ENCODE measurements at places on chromosomes 6 and 20.

- no peak for DNase-seq
Measured at GRCh38 chr20:1818895-1819294, 76.3 kb upstream of the SIRPA start.

DNA sequence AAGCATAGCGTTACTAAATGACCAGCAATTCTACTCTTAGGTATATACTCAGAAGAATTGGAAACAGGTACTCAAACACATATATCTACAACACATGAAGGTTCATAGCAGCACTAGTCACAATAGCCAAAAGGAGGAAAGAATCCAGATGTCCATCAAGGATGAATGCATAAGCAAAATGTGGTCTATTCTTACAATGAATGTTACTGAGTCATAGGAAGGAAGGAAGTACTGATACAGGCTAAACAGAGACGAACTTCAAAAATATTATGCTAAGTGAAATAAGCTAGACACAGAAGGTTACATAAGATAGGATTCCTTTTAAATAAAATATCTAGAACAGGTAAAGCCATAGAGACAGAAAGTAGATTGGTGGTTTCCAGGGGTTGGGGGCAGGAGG lies 93.5 kb downstream of the MAP3K7 start:
- DNase-seq, result no peak

GRCh38 chr6:149190224-149190831 lies 127.2 kb upstream of the TAB2 start:
- peak; percentile 64 for DNase-seq

- DNase-seq, result no peak
Measured at GRCh38 chr6:113596387-113597230, 260.5 kb upstream of the MARCKS start.

GRCh38 chr6:168916576-168917211 lies 337.0 kb downstream of the THBS2 start:
- DNase-seq, result no peak

- peak; percentile 23 for DNase-seq
Measured at GRCh38 chr20:40741507-40742106, 52.6 kb upstream of the MAFB start.

GRCh38 chr6:107114926-107115694 lies at the start of gene BEND3:
BEND3 (minus strand) TSS chr6:107115515; CDS start chr6:107099285, 16,230 bp downstream.
- DNase-seq, result peak; percentile 31

- DNase-seq, result no peak
Measured at GRCh38 chr6:150382171-150382570, 13.4 kb downstream of the IYD start.

DNA sequence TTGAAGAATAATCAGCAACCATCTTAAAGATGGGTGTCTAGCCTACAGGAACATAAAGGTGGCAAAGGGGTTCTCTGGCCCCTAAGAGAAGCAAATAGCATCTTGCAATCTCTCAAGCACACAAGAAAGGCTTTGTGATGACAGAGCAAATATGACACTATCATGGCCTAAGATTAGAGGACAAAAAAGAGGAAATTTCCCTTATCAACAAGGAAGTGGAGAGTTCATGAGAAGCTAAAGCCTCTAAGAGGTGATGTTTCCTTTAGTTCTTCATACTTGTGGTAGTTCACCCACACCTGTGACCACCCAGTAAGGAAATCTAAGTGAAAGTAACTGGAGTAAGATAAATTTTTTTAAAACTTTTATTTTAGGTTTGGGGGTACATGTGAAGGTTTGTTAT lies 88.4 kb downstream of the OLIG3 start:
- DNase-seq, result no peak

- DNase-seq, result no peak
Measured at GRCh38 chr6:158810155-158811095, 8.7 kb downstream of the EZR start.

DNA sequence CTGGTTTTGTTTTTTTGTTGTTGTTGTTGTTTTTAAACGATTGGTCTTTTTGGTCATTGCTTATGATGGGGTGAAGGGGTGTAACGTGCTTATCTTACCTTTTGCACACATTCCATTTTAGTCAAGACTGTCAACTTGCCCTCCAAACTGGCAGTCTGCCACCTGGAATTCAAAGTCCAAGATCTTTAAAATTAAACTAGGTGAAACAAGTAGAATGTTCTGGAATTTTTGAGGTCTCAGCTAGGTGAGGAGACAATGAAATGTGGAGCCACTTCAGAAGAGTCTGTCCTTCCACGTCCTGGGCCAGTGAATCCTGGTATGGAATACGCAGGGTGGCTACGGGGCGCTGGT lies 344.6 kb downstream of the ZFAND3 start:
- DNase-seq, result no peak

DNA sequence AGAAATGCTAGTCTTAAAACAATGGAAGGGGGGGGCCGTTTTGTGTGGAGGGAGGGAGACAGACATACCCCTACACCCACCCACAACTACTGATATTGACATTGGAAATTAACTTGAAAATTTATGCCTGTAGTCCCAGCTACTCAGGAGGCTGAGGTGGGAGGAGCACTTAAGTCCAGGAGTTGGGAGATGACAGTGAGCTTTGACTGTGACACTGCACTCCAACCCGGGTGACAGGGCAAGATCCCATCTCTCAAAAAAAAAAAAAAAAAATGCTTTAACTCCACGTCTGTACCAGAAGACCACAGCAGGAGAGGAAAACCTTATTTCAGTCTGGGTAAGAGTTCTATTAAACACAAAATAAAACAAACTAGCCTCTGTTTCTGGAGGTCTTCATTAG lies 2.2 kb downstream of the TBC1D20 start:
- no peak for DNase-seq

- no peak for DNase-seq
Measured at GRCh38 chr20:46671866-46672542, 17.2 kb downstream of the TP53RK start.

DNA sequence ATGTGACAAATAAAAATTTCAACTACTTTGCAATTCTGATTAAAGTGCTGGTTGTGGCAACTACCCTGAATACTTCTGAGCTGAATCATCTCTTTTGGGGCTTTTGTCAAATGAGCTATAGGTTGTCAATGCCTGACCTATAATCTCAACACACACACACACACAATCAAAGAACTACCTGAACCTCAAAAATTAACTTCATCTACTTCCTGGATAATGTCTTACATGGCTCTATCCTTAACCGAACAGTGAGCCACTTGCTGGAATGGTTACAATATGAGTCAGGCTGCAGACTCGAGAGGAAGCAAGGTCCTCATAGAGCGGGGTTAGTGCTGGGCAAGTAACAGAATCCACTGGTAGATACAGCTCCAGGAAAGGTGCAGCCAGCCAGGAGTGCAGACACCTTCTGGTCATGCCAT lies 70.6 kb upstream of the DST start:
- no peak for DNase-seq

DNA sequence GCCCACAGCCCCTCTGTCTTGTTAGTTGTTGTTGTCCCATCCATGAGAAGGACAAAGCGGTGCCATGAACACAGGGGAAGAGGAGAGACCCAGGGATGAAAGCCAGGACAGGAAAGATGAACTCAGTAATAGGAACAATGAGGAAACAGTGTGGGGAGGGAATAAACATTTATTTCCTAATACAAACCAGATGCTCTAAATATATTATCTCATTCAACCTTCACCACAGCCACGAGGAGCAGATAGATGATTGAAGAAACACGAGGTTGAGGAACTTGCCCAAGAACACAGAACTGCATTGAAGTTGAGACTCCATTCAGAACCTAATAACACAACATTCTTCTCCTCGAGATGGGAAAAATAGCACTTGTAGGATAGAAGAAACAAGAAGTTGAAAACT lies 53.0 kb upstream of the AIG1 start:
- DNase-seq, result no peak

- DNase-seq, result no peak
Measured at GRCh38 chr6:106849676-106850332, 124.7 kb downstream of the CD24 start.

GRCh38 chr20:60095456-60095855 lies 137.2 kb downstream of the CDH26 start:
- no peak for DNase-seq

DNA sequence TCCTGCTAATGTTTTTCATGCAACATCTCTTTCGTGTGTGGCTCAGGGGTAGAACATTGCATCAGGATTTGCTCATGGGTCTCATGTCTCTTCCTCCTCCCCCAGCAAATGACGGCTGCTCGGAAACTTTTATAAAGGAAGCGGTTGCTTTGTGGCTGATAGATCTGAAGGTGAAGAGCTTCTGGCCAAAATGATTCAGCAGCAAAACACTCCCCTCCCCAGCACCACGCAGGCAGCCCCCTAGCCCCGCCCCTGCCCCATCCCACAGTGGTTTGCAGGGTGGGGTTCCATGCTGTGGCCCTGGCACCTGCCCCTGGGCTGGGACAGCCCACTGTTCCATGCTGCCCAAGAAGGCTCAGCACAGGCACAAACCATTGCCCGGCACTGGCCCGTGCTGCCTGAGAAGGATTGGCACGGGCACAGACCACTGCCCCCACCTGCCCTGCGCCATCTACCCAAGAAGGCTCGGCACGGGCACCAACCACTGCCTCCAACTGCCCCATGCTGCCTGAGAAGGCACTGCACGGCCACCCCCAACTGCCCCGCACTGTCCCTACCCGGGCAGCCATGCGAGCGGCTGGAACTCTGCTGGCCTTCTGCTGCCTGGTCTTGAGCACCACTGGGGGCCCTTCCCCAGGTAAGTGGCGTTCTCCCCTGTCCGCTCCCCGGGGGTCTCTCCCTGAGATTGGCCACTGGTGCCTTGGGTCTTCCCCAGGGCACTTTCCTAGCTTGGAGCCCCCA lies at the start of gene CST7:
Gene CST7, plus strand, starts transcription at position 331 of the 741 bp plus-strand sequence. Its CDS starts 237 bp downstream, at position 568.
- DNase-seq, result peak; percentile 81

GRCh38 chr6:107061125-107062020 lies 33.4 kb downstream of the MTRES1 start:
- DNase-seq, result no peak

DNA sequence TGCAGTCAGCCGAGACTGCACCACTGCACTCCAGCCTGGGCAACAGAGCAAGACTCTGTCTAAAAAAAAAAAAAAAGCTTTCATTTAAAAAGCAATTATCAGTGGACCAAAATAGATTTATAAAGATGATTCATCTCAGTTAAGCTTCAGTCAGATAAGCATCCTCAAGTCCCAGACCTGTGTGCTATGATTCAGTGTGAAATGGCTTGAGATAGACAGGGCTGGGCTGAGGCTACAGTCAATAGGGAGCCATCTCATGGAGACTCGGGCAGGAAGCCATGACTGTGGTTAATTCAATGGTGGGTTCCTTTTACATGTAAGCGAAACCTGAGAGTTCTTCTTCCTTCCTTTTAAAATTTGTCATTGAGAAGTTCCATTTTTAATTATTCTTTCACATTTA lies 276.0 kb downstream of the TFAP2A start:
- no peak for DNase-seq

Measured in stimulated activated CD4-positive, alpha-beta T cell treated with anti-CD3 and anti-CD28 coated beads, Interleukin-4, amount 100 ng/mL, for 24 hours (primary cell).